ENCODE measurements at places on chromosomes 3 and 15.

- DNase-seq: no peak
Observed at GRCh38 chr3:102297072-102297658, 137.7 kb upstream of the ZPLD1 start.

DNA sequence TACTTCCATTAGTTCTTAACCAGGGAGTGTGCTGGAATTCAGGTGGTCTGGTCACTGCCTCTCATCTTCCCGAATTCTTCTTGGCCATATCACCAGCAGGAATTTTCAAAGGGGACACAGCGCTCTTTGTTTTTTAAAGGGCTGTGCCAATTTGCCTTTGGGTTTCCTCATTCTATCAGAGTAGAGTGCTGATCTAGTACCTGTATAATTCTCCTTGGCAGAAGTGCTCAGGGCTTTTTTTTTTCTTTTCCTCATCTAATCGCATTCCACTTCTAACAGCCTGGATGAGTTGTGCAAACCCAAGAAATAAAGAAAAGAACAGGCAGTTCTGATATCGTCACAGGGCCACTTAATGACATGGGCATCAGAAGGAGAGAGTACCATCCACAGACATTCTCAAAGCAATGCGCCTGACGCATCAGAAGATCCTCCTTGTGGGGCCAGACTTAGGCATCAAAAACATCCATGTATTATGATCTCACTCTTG, 121.0 kb downstream of the ASB7 start:
- DNase-seq: no peak

GRCh38 chr3:131786386-131786785, 248.4 kb downstream of the CPNE4 start:
- DNase-seq: no peak

DNA sequence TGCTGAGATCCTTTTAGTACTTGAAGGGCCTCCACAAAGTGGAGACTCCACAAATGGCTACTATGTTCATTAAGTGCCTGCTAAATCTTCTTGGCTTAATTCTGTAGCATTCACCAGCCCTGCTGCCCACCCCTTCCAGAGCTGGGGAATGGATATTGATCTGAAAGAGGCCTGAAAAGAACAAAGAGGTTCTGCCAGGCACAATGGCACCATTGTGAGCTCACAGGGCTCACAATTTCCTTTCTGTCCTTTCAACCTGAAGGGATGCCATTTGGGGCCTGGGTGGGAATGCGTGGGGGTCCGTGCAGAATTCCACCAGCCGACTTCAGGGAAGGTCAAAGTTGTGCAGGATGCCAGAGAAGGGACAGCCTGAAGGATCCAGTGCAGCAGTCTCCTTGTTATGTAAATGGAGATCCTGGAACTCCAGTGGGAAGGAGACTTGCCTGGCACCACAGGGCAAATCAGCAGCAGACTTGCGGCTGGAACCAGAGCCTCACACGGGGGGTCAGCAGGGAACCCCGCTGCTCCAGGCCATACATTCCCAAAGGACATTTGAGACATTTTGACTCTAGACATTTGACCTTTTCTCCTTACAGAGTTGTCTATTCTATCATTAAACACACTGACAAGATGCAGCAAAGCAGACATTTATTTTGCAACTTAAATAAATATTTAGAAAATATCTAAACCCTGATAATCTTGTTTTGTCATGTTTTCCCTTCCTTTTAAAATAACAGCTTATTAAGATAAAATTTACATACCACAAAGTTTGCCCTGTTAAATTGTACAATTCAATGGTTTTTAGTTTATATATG, 21.5 kb upstream of the MORF4L1 start:
- no peak for DNase-seq

GRCh38 chr15:69781411-69782125, 316.1 kb downstream of the TLE3 start:
- no peak for DNase-seq

DNA sequence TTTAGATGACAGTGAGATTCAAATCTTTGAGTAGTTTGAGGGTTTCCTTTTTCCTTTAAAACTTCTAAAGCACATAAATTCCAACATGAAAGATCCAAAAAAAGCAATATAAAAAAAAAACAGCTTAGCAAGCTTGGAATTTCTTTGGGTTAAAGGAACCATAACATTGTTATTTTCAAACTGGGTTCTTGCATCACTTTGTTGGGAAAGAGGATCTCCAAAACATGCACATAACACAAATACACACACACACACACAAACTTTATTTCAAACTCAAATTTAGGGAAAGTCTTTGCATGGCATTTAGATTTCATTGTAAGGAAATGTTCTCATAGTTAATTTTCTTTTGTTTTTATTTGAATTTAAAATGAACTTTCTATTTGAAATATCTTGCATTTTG, 79.2 kb upstream of the COL8A1 start:
- no peak for DNase-seq

DNA sequence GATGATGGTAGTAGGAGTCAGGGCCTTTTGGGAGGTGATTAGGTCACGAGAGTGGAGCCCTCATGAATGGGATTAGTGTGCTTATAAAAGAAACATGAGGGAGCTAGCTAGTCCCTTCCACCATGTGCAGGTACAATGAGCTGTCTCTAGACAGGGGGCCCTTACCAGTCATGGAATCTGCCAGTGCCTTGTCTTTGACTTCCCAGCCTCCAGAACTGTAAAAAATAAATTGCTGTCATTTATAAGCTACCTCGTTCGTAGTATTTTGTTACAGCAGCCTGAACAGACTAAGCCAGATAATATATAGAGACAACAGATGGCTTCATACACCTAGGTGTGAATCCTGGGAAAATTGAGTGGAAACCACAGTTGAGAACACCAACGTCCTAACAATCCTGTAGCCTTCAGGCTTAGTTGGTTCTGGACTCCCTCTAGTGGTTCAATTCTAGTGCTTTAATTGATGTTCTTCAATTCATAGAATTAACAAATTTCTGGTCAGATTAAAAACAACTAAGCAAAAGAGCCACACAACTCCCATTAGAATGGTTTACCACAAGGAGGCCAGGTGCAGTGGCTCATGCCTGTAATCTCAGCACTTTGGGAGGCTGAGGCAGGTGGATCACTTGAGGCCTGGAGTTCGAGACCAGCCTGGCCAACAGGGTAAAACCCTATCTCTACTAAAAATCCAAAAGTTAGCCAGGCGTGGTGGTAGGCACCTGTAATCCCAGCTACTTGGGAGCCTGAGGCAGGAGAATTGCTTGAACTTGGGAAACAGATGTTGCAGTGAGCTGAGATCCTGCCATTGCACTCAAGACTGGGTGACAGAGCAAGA, 21.3 kb upstream of the GATM start:
- no peak for DNase-seq

DNA sequence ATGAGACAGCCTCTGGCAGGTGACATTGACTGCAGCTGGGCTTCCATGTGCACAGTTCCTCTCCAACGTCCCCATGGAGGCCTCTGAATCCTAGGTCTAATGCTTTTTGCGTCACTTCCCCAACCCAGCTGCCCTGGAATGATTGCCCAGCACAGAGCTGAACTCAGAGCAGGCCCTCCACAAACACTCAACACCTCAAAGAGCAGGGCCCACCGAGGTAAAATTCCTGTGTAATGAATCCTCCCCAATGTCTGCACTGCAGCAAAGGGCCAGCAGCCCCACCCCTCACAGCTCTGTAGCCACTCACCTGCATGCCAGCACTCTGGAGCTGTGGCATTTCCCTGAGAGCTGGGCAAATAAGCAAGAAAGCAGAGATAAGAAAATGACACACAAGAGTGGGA, 42.6 kb upstream of the DUSP7 start:
- no peak for DNase-seq

GRCh38 chr15:36075333-36075732, 504.1 kb upstream of the CDIN1 start:
- no peak for DNase-seq

DNA sequence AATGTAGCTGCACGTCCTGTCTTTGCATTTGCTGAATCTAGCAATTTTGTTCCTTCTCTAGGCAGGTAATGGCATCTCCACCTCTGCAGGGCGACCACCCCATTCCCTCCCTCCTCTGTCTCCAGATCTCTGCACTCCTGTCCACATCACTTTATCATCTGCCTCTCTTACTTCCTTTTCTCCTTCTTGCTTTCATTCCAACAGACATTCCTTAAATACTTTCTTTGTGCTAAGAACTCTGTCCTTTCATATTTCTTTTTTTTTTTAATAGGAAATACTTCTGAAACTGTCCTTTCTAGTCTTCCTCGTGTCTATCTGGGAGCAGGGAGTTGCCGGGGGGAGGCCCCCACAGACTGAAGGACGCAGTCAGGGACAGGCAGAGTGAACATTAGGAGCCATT, 7.2 kb downstream of the ITIH3 start:
- no peak for DNase-seq

All from non-pigmented ciliary epithelial cell (primary cell).